ENCODE measurements at places on chromosomes 7 and 10. TPM values are rescaled to one million over a fixed set of nuclear protein-coding genes. Genes with fewer than 3 reads are reported as not detected.

Gene TMEM139
- total RNA-seq, result 6.6 TPM

Gene GHRHR
- not detected for total RNA-seq

Gene SFTPD
- total RNA-seq, result 1.5 TPM

Gene PNLIPRP3
- 0.09 TPM for total RNA-seq

Gene OPALIN
- not detected for total RNA-seq

Gene ZNF479
- not detected for total RNA-seq

Gene HKDC1
- 7.2 TPM for total RNA-seq

Gene FAM237B
- total RNA-seq, result not detected

Gene ARHGEF35
- total RNA-seq, result 10.6 TPM

Gene TAS2R4
- 0.75 TPM for total RNA-seq

GRCh38 chr7:47327346-47327697 is 254.6 kb downstream of the TNS3 start:
- no peaks in the 10 kb centered on the region for H3K27me3 ChIP-seq
- peaks cover 6% of the 10 kb centered on the region for H3K4me1 ChIP-seq
- no peaks in the 10 kb centered on the region for H3K36me3 ChIP-seq
- peak overlapping the region; percentile 67 for H3K27ac ChIP-seq
- DNase-seq, result no peak

- H3K4me1 ChIP-seq, result no peaks in the 10 kb centered on the region
- peak within 1 kb of the TSS; percentile 55 for H3K4me3 ChIP-seq
- H3K27me3 ChIP-seq, result no peaks in the 10 kb centered on the region
- peak; percentile 15 for DNase-seq
- no peaks in the 10 kb centered on the region for H3K36me3 ChIP-seq
These were observed at the start of gene CPVL for GRCh38 chr7:29146057-29146706. Gene CPVL (minus strand): TSS chr7:29146537. CDS start chr7:29121061, 25,476 bp downstream.

DNA sequence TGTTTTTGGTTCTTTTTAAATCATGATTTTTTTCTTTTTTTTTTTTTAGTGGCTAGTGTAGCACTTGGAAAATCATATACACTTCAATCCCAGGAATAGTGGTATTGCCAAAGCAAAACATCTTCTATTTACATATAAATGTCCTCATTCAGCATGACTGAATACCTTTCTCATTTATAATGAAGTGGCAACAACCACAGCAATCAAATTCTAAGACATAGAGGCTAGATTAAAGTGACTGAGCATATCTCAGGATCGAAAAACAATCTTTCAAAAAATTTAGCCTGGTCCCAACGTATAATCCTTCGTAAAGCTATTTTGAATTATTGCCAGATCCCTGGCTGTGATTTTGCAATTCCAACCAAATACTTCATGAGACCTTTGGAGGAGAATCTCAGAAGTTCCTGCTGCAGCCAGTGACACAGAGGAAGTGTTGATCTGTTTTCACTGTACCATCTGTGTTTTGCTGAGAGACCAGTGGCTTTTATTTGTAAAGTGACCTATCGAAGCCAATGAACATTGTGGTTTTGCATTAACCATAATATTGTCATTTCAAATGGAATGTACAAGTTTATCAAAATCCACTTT is 29.8 kb upstream of the SP8 start:
- no peaks in the 10 kb centered on the region for H3K4me1 ChIP-seq
- H3K27ac ChIP-seq, result no peak overlapping the region
- H3K4me3 ChIP-seq, result no peak overlapping the region
- DNase-seq, result no peak

DNA sequence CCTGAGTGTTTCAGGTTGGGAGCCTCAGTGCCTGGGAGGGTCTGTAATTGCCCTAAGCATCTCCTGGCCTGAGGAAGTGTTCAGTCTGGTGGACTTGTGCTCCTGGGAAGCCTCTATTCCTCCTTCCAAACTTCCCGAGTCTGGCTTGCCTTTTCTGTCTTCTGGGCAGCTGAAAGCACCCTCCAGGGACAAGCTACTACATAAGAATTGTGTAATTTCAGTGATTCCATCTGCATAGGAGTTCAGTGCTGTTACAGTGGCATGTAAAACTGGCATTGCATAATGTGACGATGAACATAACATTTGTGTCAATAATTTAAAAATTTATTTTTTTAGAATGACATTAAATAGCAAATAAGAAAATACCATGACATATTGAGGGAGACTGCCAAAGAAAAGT is 109.3 kb downstream of the AOAH start:
- no peaks in the 10 kb centered on the region for H3K27me3 ChIP-seq
- H3K27ac ChIP-seq, result no peak overlapping the region
- H3K4me3 ChIP-seq, result no peak overlapping the region
- no peak for DNase-seq
- H3K4me1 ChIP-seq, result peaks cover 4% of the 10 kb centered on the region

GRCh38 chr10:104308439-104308903 is 29.8 kb downstream of the ITPRIP start:
- H3K27me3 ChIP-seq, result no peaks in the 10 kb centered on the region
- no peaks in the 10 kb centered on the region for H3K36me3 ChIP-seq
- H3K4me1 ChIP-seq, result no peaks in the 10 kb centered on the region
- no peak overlapping the region for H3K4me3 ChIP-seq

DNA sequence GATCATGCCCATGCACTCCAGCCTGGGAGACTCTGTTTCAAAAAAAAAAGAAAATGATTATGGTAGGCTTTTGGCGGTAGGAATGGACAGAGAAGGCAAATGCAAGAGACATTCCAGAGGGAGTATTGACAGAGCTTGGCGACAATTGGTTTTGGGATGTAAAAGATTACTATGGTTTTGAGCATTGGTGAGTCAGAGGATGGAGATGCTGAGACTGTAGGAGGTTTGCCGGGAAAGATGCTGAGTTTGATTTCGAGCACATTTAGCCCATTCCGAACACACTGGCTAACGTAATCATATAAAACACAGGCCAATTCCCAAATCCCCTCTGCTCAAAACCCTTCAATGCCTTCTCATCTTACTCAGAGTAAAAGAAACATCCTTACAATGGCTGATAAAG is 161.6 kb upstream of the MKLN1 start:
- no peaks in the 10 kb centered on the region for H3K36me3 ChIP-seq
- H3K4me3 ChIP-seq, result no peak overlapping the region
- H3K27ac ChIP-seq, result no peak overlapping the region
- H3K4me1 ChIP-seq, result no peaks in the 10 kb centered on the region
- DNase-seq, result no peak

- peak overlapping the region; percentile 28 for H3K27ac ChIP-seq
- H3K4me3 ChIP-seq, result no peak overlapping the region
- no peak for DNase-seq
- no peaks in the 10 kb centered on the region for H3K36me3 ChIP-seq
These were observed 23.5 kb downstream of the OGDH start for GRCh38 chr7:44629829-44630522.

GRCh38 chr10:49056356-49056755 is 59.0 kb downstream of the VSTM4 start:
- no peaks in the 10 kb centered on the region for H3K4me1 ChIP-seq
- no peak for DNase-seq
- H3K27me3 ChIP-seq, result no peaks in the 10 kb centered on the region

- DNase-seq, result no peak
- H3K4me1 ChIP-seq, result no peaks in the 10 kb centered on the region
- no peaks in the 10 kb centered on the region for H3K36me3 ChIP-seq
- H3K27me3 ChIP-seq, result no peaks in the 10 kb centered on the region
These were observed 53.3 kb upstream of the CTBP2 start for GRCh38 chr10:125213541-125214282.

GRCh38 chr10:101645659-101646058 is 49.3 kb downstream of the FBXW4 start:
- no peaks in the 10 kb centered on the region for H3K27me3 ChIP-seq
- H3K27ac ChIP-seq, result no peak overlapping the region
- no peaks in the 10 kb centered on the region for H3K4me1 ChIP-seq
- H3K36me3 ChIP-seq, result no peaks in the 10 kb centered on the region

DNA sequence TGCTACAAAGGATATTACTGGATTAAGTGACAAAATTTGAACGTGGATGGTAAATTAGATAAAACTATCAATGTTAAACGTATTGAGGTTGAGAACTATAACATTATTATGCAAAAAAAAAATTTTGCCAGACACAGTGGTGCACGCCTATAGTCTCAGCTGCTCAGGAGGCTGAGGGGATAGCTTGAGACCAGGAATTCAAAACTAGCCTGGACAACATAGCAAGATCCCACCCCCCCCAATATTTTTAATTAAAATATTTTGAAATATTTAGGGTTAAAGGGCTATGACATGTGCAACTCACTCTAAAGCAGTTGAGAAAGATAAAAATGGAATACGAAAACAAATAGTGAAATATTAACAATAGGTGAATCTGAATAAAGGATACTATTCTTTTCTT is 45.1 kb upstream of the ANAPC16 start:
- no peak overlapping the region for H3K4me3 ChIP-seq
- H3K36me3 ChIP-seq, result no peaks in the 10 kb centered on the region
- no peaks in the 10 kb centered on the region for H3K27me3 ChIP-seq
- no peak overlapping the region for H3K27ac ChIP-seq

- no peaks in the 10 kb centered on the region for H3K4me1 ChIP-seq
- H3K27me3 ChIP-seq, result no peaks in the 10 kb centered on the region
- no peak for DNase-seq
- no peak overlapping the region for H3K27ac ChIP-seq
- no peak overlapping the region for H3K4me3 ChIP-seq
These were observed 31.8 kb downstream of the ARL3 start for GRCh38 chr10:102682416-102682815.

All from pancreas (tissue), 10 donors.